Midbrain (tissue), 1 donor: ENCODE measurements at places on chromosomes 6 and 20.
A peak's percentile ranks its signal among the peaks of the same experiment; 100 is the strongest.

DNA sequence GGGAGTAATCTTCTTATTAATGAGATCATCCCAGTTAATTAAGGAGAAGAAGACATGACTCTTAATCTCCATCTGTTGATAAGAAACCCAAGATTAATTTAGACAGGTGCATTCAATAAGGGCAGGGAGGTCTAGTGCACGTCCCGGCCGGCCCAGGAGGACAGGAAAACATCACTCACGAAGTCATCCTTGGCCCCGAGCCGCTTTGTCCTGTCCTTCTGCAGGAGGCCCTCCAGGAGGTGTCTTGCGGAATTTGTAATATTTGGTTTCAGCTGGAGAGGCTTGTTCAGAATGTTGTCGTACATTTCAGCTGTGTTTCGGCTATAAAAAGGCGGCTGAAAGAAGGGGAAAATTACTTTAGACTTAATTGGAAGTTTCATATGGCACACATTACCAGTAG is 118.4 kb upstream of the SLC2A12 start:
- no peak for DNase-seq

- no peak for DNase-seq
Observed at GRCh38 chr6:158066136-158066781, 84.6 kb downstream of the SYNJ2 start.

GRCh38 chr6:48048451-48049146 is 62.4 kb downstream of the PTCHD4 start:
- peak; percentile 5 for DNase-seq

- DNase-seq = no peak
Observed at GRCh38 chr6:19719691-19720128, 117.5 kb upstream of the ID4 start.

DNA sequence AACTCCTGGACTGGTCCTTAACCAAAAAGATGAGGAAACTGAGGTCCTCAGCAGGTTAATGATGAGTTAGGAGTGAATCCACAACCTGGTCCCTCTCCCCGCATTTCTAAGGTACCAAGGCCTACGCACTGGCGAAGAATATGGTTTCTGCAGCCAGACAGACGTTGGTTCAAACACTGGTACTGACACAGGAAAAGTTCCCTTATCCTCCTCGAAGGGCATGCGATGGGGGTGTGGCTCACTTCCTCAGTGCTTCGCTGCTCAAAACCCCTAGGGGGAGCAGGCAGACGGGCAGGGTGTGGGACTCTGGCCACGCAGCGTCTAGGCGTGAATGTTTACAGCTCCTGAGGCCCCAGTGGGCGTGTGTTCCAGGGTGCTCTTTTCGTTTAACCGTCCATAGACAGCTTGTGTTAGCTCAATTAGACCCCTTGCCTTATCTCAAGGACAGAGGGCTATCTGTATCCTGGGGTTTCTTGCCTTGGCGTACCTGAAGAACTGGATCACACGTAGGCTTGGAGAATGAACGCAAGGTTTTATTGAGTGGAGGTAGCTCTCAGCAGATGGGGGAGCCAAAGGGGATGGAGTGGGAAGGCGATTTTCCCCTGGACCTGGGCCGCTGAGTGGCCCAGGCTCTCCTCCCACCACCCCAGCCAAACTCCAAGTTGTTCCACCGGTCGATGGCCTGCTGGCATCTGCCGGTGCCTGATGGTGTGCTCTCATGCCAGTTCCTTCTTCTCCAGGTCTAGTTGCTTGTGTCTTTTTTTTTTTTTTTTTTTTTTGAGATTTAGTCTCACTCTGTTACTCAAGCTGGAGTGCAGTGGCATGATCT is 31.8 kb upstream of the PTPN1 start:
- DNase-seq = peak; percentile 8

- DNase-seq = no peak
Observed at GRCh38 chr20:48270885-48271284, 485.6 kb upstream of the SULF2 start.
